ENCODE measurements at places on chromosomes 4 and X.

DNA sequence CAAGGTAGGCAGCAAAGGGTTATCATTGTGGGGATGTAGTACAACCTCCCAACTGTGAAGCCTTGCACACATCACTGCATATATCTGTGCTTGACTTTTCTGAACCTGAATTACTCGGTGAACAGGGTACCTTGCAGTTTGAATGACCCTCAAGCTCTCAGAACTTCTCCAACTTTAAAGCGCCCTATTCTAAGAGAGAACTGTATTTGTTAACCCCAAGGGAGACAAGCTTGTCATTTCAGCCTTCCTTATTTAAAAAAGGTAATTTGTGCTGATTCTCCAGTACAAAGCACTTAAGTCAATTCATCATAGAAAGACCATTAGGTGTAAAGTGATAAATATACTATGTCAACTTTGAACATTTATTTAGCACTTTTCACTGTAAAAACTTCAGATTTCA lies 122.0 kb upstream of the STS start:
- DNase-seq, result no peak

DNA sequence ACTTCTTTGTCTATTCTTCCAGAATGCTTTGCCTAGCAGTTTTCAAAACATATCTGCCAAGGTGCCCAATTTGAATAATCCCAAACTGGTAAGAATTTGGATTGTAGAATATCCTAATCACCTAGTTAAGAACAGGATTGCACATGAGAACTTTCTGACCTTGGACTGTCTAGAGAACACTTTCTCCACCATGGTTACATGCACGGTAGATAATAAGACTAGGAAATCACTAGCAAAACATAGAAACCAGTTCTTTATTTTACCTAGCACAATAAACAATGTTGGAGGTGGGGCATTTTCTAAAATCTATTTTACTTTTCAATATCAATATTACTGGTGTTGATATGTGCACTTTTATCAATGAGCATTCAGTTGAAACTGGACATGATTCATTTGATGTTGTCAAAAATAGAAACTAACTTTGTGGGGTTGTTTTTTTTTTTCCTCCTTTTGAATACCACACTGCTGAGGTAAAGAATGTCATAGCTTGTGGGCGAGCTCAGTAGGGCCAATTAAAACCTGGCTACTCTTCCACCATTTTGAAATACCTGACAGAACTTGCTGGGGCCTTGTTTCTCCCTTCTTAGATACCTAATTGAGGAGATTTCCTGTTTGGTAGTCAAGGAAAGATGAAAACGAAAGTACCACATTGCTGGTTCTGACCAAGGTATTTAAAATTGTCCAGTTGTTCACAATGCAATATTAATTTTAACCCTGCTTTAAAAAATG lies 10.4 kb downstream of the MID1IP1 start:
- no peak for DNase-seq

DNA sequence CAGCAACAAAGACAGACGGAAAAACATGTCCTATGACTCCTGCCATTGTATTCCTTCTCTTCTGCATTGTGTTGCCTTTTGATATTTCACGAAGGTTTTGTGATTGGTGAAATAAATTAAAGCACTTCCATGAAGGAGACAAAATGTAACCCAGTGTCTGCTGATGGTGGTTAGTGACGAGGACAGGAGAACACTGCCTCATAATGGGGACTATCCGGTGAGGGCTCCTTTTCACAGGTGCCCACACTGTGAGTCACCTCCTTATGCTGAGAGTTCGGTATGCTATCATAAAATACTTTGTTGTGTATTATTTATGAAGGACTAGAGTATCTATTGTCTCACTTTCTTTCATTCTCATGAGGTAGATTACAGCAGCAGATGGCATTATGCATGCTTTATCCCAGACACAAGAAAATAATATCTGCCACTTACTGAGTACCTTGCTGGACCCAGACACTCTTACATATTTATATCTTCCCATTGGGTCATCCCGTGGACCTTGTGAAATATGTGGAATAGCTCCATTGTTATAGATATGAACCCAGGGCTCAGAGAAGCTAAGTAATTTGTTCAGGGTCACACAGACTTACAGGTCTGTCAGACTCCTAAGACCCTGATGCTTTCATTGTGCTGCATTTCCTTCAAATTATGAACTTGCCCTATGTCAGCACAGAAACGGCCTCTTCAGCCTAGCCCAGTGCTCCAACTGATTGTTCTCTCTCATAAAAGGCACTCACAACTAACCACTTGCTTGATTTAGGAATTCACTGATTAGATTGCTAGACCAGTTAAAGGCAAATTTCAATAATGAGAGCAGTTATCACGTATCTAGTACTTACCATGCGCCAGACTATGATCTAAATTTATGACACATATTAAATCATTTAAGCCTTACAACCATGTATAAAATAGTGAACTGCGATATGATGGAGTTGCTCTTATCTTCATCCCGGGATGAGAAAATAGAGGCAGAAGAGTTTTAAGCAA lies 31.2 kb downstream of the PLS3 start:
- DNase-seq, result no peak

- DNase-seq, result no peak
Observed at GRCh38 chr4:122879001-122879400, 43.4 kb downstream of the NUDT6 start.

- no peak for DNase-seq
Observed at GRCh38 chrX:13599491-13599890, 30.1 kb downstream of the EGFL6 start.
